Stimulated activated CD4-positive, alpha-beta T cell treated with anti-CD3 and anti-CD28 coated beads, Interleukin-4, amount 100 ng/mL, for 4 hours (primary cell): ENCODE measurements at places on chromosomes 2 and 18.

DNA sequence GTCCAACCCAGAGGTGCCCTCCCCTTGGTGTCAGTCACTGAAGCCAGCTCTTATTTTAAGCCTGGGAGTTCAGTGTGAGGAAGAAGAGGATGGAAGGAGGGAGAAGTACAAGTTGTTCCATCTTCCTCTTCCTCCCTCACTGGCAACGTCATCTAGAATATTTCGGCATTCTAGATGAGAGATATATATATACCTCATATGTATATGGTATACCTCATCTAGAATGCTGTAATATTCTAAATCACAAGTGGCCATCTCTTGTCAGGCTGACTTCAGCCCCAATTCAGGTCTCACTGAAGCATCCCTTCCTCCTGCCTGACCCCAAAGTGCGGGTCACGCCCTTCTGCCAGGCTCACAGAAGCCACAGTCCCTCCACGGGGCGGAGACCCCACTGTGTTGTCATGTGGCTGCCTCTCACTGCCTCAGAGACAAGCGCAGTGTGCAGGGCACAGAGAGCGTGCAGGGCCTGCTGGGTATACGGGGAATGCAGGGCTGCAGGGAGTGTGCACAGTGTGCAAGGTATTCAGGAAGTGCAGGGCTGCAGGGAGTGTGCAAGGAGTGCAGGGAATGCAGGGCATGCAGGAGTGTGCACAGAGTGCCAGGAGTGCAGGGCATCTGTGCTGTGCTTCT is 32.8 kb upstream of the B3GNT7 start:
- DNase-seq = no peak

DNA sequence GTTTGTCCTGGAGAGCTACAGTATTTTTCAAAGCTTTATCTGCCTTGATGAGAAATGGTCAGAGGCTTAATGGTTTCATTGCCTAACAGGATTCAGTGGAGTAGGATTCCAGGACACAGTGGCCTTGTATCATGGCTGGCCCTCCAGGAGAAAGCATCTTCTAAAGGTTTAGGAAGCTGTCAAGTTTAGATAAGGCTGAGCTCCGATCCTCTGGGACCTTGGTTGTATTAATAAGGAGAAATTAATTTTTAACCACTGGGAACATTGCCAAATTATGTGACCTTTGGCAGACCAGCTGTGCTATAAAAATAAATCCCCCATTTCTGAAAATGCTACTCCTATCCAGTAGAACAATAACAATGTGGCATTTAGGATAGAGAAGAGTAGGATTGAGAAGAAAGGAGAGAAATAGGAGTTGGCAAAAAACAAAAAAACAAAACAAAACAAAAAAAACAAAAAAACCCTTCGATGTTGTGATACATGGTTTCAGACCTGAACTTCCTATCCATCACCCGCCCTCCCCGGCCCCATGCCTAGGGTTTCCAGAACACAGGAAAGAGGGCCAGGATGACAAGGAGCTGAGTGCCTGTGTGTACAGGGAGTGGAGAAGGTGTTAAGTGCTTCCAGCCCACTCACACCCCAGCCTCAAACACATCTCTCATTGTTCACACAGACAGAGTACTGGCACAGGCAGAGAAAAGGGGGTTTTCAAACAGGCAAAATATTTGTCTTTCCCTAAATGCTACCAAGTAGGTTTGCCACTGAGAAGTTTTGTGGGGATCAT is 6.3 kb downstream of the NRP2 start:
- no peak for DNase-seq

DNA sequence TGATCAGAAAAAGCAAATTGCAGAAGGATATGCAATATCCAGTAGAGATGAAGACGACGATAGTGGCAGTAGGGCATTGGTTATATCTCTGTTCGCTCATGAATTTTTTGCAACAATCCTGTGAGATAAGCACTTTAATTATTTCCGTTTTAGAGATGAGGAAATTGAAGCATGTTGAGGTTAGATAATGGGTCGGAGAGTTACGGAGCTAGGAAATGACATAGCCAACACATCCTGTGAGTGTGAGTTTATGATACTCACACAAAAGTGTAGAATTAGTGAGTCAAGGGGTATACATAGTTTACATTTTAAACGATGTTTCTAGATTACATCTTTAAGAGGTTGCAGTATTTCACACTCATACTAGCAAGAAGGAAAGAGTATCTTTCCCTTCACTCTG is 123.1 kb upstream of the ARL4C start:
- DNase-seq = no peak

- peak; percentile 31 for DNase-seq
Observed at GRCh38 chr2:29115797-29116781, 874 bp downstream of the CLIP4 start.

- no peak for DNase-seq
Observed at GRCh38 chr2:57146951-57147350, 899.7 kb upstream of the VRK2 start.

GRCh38 chr2:236499691-236500578 is 69.7 kb upstream of the ACKR3 start:
- DNase-seq = no peak

DNA sequence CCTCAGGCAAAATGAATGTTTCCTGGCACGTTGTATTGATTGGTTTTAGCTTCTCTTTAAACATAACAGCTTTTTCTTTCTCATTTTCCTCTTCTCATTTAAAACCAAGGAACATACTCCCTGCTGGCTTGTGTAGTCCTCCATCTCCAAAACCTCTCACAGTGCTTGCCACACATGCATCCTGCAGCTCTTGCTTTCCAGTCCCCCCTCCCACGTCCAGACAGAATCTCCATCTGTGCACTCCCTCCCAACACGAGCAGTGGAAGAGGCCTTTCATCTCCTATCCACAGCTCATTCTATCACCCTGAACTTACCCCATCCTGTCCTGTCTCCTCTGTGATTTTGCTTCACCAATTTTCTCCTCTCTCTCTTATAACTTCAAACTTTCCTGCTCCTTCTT is 99.6 kb upstream of the THSD7B start:
- no peak for DNase-seq

DNA sequence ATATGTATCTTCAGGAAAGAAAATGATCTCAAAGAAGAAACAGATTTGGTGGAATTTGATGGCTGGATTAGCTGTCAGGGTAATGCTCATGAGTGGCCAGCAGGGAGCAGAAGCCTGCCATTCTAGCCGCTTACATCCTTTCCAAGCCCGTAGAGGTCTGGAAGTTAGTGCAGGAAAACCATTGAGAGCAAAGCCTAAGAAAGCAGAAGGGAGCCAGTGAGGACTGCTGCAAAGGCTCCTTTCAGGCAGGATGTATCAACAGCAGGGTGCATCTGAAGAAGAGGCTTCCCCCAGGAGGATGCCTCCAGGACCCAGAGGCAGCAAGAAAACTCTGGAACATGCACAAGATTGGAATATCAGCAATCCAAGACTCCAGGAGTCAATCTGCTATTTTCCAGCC is 22.9 kb upstream of the LBH start:
- peak; percentile 23 for DNase-seq

- DNase-seq = no peak
Observed at GRCh38 chr18:23701544-23702064, 12.4 kb downstream of the LAMA3 start.

GRCh38 chr2:1459727-1460126 is 46.5 kb downstream of the TPO start:
- DNase-seq = no peak

GRCh38 chr2:233242231-233242927 is 9.1 kb upstream of the ATG16L1 start:
- DNase-seq = no peak

- no peak for DNase-seq
Observed at GRCh38 chr2:120103723-120104467, 91.0 kb downstream of the EPB41L5 start.

- DNase-seq = no peak
Observed at GRCh38 chr2:148565272-148565894, 79.2 kb upstream of the EPC2 start.

DNA sequence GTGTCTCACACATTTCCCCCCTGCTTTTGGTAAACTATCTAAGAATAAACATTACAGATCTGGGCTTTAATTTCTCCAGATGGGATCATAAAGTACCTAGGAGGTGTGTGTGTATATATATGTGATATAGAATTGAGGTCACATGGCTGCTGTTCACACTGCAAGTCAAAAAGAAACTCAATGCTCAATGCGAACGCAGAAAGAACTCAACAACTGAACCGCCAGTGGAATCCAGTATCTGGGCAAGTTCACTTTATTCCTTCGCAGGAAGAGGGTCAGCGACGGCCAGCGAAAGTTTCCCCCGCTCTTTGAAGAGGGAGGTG is 17.7 kb downstream of the POU3F3 start:
- no peak for DNase-seq

DNA sequence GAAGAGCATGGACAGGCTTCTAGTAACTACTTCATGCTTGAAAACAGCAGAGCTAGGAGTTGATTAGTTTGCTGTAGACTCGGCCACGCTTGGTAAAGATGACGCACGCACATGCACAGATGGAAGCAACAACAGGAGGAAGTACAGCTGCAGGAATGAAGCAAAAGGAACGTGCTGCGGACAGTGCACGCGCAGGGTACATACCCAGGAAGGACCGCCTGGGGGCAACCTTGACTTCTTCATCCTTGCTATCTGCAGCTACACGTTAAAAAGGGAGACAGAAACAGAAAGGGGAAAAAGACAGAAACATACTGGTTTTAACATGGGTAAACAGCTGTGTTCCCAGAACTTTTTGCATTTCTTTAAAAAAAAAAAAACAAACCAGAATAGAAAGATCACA is 17.7 kb downstream of the SLC66A2 start:
- DNase-seq = no peak

GRCh38 chr2:53087262-53087873 is 680.2 kb upstream of the CHAC2 start:
- no peak for DNase-seq

DNA sequence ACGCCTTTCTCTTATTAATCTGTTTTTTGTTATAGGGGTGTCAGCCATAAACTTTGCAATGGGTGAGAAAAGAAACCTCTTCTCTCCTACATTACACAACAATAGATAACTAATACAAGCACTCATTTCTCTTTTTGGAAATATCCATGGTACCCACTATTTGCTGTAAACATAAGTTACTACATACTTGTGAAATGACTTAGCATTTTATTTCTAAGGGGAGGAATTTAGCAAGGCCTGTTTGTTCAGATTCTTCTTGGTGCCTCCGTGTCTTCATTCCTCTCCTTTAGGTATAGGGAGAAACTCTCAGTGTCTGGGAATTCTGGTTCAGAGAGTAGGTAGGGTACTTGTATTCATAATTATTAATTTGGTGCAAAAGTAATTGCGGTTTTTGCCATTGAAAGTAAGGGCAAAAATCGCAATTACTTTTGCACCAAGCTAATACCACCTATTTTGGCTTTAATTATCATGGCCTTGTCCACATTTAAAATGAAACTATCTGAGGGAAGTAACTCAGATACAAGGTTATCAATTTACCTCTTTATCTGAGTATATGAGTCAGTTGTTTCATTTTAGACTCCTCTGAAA is 134.8 kb downstream of the MREG start:
- no peak for DNase-seq

DNA sequence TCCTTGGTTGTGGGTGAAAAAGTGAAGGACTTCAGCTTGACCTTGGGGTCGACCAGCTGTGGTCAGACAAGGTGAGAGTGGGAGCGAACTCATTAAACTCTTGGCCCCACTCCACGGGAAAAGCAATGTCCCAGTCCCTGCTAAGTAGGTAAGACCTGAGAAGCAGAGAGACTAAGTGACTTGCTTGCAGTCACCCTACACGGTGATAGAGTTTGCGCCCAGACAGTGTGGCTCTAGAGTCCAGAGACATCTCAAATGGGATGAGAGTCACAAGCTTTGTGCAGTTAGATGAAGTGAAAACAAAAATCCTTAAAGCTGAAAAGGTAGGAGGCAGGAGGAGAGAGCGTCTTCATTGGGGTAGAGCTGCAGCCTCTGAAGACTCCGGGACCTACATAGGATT is 55.9 kb upstream of the ZNF236 start:
- no peak for DNase-seq

DNA sequence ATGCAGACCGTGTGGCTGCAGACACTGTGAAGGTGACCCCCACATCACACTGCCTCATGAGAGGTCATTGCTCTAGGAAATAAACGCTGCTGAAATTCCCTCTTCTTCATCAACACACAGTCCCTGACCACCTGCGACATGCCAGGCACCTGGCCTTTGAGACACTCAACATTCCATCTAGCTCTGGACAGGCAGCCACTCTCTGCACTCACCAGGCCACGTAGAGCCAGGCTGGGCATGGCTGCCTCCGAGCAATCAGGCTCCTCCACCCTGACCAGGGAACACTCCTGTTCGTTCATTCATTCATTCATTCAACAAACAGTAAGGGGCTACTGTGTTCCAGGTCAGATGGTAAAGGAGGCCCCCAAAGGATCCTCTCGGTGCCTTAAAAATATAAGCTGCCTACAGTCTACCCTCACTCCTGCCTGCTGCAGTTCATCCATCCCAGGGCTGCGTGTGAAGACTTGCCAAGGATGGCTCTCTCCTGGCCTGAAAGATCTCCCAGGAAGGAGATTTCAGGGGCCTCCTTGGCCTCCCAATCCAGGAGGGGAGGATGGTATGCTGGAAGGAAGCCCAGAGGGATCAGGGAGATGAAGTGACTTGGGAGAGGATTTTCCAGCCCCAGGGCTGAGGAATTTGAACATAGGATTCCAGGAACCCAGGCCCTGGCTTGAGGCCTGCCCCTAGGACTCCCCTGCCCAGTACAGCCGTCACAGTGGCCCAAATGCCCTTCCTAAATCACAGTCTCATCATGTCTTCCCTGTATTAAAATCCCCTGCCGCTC is 66.7 kb downstream of the TNS1 start:
- no peak for DNase-seq

DNA sequence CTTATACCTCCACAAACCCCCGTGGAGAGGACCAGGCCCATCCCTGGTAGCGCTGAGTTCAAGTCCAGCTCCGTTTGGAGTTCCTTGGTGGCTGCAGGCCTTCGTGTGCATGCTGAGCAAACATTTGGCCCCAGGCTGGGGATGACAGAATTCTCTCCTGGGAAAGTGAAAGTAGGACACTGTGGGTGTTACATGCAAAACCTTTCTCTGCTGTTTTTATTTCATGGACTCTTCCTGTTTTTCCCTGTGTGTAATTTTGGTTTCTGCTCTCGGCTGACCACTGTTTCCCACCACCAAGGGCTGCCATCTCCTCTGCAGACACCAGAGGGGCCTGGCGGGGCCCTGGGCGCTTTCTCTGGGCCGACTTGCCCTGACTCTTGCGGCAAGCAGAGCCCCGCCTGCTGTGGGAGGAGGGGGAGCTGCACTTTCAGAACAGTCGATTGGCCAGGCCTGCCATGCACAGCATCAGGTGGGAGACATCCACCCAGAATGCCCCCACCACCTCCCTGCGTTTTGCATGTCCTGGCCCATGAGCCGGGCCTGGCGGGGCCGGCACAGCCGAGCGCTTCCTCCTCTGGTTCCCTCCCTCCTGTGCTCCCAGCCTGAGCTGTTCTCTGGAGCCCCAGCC is 102.4 kb downstream of the CABLES1 start:
- DNase-seq = peak; percentile 17

GRCh38 chr2:20919297-20919800 is 96.4 kb upstream of the LDAH start:
- no peak for DNase-seq

- DNase-seq = no peak
Observed at GRCh38 chr2:181334158-181334826, 122.9 kb upstream of the ITGA4 start.
